ENCODE measurements at places on chromosomes 1 and 21.

GRCh38 chr1:214002472-214002871, 14.7 kb downstream of the PROX1 start:
- DNase-seq, result no peak

DNA sequence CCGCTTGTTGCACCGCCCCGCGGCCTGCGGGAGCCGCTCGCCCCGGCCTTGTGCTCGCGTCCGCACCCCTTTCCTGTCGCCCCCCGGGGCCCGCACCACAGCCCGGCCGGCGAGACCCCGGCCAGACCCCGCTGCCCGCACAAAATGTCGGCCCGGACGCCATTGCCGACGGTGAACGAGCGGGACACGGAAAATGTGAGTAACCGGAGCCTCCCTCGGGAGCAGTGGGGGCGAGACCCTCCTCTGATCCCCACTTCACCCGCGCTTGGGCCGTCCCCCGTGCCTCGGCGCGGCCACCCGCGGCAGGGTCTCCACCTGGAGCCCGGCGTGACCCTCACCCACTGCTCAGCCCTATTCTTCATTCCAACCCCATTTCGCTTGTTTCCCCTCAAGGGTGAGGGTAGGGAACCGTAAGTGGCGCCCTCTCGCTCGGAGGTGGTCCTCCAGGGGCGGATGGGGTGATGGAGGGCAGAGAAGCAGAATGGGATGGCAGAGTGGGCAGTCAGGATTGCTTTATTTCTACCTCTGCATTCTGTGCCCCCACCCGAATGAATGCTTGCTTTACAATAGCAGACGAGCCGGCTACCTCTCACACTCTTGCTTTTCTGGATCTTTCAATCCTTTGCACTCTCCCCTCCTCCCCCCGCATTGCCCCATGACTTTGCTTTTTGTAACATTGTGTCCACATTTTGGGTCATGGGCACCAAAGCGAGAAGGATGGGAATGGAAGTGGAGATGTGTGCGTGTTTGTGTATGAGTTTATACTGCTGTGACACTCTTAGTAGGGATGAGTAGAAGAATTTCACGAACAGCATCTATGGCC, 954 bp downstream of the MARK1 start:
- no peak for DNase-seq

DNA sequence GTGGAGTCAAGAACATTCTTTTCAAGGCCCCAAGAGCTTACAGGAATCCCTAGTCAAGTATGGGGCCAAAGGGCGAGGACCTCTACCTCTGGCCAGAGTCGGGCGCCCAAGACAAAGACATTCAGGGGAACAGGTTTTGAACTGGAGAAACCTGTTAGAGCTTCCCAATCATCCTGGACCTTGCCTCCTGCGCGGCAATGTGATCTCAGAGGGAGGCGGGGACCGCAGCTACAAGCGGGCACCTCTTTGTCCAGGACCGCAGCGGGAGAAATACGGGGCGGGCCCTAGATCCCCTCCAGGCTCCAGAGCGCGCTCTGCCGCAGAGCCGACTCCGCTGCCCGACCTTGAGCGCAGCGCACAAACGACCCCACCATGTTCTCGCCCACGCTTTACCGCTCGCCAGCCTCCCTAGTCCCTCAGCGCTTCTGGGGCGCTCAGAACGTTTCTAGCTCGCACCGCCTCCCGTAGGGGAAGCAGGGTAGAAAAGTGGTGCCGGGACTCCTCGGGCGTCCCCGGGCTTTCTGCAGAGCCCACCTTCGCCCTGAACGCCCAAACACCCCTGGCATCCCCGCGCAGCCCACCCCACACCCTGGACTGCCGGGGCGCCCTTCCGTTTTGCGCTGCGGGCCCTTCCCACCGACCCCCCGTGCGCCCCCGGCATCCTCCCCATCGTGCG, 28.1 kb downstream of the RABIF start:
- DNase-seq, result no peak

GRCh38 chr1:244319283-244320132, 132.2 kb downstream of the ADSS2 start:
- DNase-seq, result no peak

- no peak for DNase-seq
These were observed 301.3 kb downstream of the SIPA1L2 start for GRCh38 chr1:232328486-232329102.

DNA sequence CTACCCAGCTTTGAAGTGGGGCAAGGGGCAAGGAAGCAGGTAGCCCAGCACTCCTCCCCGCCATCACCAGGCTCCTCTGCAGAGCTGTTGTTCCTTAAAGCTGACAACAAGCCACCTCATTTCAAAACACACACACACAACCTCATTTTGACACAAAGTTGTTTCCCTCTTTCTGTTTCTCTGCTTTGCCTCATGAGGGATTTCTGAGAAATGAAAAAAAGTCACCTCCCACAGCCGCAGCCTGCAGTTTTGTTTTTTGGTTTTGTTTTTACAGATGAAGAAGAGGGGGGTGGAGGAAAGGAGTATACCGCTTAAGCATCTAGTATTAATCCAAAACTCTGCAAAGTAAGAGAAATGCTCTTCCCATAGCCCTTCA, 12.1 kb downstream of the MCL1 start:
- DNase-seq, result no peak

DNA sequence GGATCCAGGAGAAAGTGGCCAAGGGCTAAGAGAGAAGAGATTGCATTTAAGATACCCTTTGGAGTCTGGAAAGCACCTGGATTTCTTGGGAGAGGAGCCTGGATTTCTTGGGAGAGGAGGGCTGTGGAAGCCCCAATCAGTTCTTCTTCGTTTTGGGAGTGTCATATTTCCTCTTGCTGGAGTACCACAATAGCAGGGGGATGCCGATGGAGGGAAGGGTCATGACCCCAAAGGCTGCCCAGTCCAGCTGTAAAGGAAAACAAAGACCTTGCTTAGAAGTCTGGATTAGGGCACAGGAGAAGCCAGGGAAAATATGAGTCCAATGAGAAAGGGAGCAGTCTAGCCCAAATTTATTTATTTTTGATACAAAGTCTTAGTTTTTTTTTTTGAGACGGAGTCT, 11.3 kb downstream of the SSR2 start:
- no peak for DNase-seq

GRCh38 chr21:17051054-17051453, 461.8 kb upstream of the CXADR start:
- DNase-seq, result no peak

Measured in brain pericyte (primary cell).